ENCODE measurements at places on chromosomes 6 and 20.
A peak's percentile ranks its signal among the peaks of the same experiment; 100 is the strongest.

GRCh38 chr20:63570281-63571086 lies 3.6 kb downstream of the HELZ2 start:
- no peak for DNase-seq

- no peak for DNase-seq
Observed at GRCh38 chr6:169866668-169867521, 115.5 kb downstream of the ERMARD start.

DNA sequence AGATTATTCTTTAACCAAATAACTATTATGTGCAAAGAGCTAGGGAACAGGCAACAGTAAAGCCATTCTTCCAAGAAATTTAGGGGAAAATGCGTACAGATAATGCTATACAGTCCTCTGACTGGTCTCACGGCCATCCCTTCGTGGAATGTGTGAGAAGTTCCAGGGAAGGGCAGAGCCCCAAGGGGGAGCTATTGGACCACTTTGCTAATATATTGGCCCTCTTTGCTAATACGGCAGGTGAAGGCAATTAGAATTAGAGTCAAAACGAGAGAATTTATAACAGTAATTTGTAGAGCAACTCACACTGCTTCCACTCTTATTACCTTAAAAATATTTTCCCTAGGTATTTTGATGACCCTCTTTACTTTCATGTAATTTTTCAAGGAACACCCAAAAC lies 140.4 kb downstream of the IMPG1 start:
- DNase-seq = peak; percentile 48

- no peak for DNase-seq
Observed at GRCh38 chr6:123587838-123588545, 48.8 kb downstream of the TRDN start.

DNA sequence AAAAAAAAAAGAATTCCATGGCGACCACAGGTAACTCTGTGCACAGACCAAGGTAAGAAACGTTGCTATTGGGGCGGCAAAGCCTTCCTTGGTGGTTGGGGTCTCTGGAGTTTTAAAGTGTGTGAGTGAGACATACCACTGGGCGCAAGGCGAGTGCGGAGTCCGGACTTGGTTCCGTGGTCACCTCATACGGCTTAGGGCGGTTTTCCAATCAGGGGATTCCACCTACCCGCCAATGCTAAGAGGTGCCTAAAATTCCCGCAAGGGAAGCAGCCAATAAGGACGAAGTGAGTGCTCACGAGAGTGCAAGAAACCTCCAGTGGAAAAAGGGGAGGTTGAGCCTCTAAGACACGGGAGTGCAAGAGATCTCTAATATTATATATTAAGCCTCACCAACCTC lies 68.6 kb upstream of the PRSS16 start:
- peak; percentile 1 for DNase-seq

GRCh38 chr20:38152175-38152620 lies 12.9 kb downstream of the TGM2 start:
- DNase-seq = peak; percentile 59

GRCh38 chr20:58853466-58853865 lies 950 bp downstream of the GNAS start:
- no peak for DNase-seq

- DNase-seq = no peak
Observed at GRCh38 chr6:70236343-70236742, 66.5 kb downstream of the COL9A1 start.

DNA sequence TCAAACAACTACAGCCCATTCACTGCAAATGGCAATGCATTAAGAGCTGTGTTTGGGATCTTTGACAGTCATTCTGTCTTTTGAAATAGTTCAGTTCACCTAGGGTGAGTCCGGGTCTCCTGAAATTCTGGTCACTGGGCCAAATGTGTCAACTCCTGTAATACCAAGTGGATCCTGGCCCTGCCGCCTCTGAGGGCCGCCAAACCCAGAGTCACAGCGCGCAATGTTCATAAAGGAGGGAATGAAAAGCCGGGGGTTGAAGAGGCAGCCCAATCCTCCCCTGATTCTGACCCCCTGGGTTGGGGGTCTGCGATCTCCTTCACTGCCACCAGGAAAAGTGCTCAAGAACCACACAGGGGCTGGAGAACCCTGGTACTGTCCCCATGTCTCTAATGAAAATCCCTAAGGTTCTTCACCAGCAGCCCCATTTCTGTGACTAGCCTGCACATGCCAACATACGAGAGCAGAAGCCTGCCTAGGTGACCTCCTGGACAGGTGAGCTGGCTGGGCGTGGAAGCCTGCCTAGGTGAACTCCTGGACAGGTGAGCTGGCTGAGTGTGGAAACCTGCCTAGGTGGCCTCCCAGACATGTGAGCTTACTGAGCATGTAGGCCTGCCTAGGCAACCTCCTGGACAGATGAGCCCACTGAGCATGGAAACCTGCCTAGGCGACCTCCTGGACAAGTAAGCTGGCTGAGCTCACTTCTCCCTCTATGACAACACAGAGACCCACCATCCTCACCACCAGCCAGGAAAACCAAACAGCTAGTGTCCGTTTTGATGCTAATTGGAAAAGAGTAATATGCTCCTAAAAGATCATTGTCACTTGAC lies 16.1 kb upstream of the APMAP start:
- no peak for DNase-seq
